Chondrocyte (in vitro differentiated cells): ENCODE measurements at places on chromosomes 1 and 21. TPM values are rescaled to one million over a fixed set of nuclear protein-coding genes. Genes with fewer than 3 reads are reported as not detected.

ST3GAL3 gene
- 15.2 to 28.7 TPM (median 17.0 TPM) in 3 replicates for total RNA-seq

NBPF3 gene
- total RNA-seq: 15.0 to 18.5 TPM (median 16.3 TPM) in 3 replicates

CLDN17 gene
- not detected in 3 replicates for total RNA-seq

INTS11 gene
- total RNA-seq: 67.3 to 87.0 TPM (median 73.8 TPM) in 3 replicates

DAB1 gene
- total RNA-seq: 0.12 TPM in 1 of 3 replicates, not detected in the others

LRRC39 gene
- 1.00 to 1.3 TPM in 2 of 3 replicates, not detected in the other for total RNA-seq

CLEC20A gene
- not detected in 3 replicates for total RNA-seq

FNBP1L gene
- 46.8 to 48.3 TPM (median 47.3 TPM) in 3 replicates for total RNA-seq

CD1D gene
- not detected in 3 replicates for total RNA-seq

FAAH gene
- 7.0 to 15.0 TPM (median 14.1 TPM) in 3 replicates for total RNA-seq

TENT5C gene
- 0.20 to 0.41 TPM (median 0.21 TPM) in 3 replicates for total RNA-seq

GPX7 gene
- total RNA-seq: 43.7 to 83.8 TPM (median 82.9 TPM) in 3 replicates

- no peak for DNase-seq
Observed at GRCh38 chr1:199058281-199058680, 419.4 kb downstream of the PTPRC start.

DNA sequence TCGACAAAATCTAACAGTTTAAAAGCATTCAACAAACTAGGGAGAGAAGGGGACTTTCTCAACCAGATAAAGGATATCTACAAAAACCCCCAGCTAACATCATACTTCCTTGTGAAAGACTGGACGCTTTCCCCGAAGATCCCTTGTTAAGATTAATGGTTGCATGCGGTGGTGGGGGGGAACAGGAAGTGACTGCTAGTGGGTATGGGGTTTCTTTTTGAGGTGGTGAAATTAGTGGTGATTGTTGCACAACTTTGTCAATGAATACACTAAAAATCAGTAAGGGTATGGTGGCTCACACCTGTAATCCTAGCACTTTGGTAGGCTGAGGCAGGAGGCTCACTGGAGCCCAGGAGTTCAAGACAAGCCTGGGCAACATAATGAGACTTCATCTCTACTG lies 26.9 kb upstream of the EYA3 start:
- no peak for DNase-seq

GRCh38 chr1:94031154-94031553 lies 89.8 kb downstream of the ABCA4 start:
- no peak for DNase-seq

- DNase-seq: no peak
Observed at GRCh38 chr1:39102537-39103327, 76.6 kb downstream of the NDUFS5 start.

DNA sequence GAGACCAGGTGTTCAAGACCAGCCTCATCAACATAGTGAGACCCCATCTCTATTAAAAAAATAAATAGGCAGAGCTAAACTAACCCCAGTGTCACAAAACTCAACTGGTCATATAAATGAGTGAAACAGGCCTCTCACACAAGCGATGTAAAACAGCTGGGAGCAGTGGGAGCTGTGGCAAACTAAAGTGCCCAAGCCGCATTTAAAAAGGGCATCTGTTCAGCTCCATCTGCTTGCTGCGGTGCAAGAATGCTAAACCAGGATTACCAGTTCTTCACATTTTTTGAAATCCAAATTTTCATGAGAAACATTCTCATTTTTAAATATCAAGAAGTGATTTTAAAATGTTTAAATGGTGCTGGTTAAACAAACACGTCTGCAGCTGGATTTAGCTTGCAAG lies 50.0 kb upstream of the WNT2B start:
- no peak for DNase-seq

GRCh38 chr21:38917043-38917774 lies 111.5 kb downstream of the ETS2 start:
- no peak for DNase-seq

GRCh38 chr1:182889997-182890396 lies 50.9 kb downstream of the DHX9 start:
- DNase-seq: no peak

DNA sequence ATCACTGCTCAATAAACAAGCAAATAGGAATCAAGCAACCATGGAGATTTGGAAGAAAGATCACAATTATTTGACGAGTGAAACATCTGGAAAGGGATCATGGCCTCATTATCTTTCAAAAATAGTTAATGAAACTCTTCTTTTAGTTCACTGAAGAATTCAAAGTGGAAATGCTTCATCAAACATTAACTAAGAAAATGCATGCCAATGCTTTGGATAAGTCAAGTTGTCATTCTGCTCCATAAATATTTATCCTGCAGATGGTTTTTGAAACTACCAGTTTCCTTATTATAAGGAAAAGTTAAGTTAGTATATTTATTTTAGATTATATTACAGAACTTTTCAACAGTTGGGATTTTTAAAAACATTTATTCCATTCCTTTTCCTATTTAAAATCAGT lies 206.5 kb upstream of the ADGRL2 start:
- DNase-seq: no peak

DNA sequence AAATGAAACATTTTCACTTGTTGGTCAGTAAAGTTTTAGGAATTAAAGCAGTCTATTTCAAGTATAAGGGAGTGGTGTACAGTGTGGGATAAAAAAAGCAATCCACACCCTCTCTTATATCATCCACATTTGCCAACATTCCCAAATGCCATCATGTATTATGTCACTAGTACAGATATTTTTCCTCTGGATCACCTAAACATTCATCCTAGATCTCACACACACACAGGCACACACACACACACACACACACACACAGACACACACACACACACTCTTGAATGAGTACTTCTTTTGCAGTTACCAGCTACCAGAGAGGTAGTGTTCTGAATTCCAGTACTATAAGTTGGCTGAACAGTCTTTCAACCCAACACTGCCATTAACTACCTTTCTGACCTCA lies 1369.1 kb upstream of the ADGRL4 start:
- no peak for DNase-seq

DNA sequence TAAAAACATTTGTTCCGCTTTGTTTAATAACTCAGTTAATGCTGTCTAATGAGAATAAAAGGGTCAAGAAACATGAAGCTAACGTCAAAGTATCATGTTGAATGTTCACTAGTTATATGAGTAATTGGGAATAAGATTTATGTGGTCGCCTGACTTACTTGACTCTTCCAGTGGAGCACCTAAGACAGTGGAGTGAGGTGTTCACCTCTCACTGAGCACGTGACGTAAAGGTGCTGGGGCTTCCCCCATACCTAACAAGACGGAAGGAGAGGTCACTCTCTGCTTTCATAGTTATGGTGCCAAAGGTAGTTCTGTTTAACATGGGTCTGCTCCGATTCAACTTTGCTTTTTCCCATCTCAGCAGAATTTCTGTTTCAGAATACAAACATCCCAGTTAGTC lies 686 bp downstream of the KMO start:
- no peak for DNase-seq

GRCh38 chr1:205310976-205311704 lies 10.4 kb downstream of the NUAK2 start:
- no peak for DNase-seq

DNA sequence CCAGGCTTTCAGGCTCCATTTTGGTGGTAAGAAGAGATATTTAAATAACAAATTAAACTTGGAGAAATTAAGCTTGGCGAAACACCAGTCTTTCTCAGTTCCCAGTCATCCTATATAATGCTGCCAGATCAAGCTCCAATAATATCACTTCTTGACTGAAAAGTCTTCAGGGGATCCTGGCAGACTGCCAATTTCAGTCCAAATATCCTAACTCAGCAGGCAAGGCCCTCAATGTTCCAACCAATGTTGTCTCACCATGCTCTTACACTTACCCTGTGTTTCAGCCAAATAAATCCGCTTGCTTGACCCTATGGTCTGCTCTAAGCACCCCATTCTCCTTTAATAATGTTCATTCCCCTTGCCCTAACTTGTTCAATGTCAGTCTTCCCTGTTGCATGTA lies 39.9 kb upstream of the BCL10 start:
- no peak for DNase-seq

GRCh38 chr1:15400627-15401026 lies 9.1 kb upstream of the EFHD2 start:
- DNase-seq: no peak

DNA sequence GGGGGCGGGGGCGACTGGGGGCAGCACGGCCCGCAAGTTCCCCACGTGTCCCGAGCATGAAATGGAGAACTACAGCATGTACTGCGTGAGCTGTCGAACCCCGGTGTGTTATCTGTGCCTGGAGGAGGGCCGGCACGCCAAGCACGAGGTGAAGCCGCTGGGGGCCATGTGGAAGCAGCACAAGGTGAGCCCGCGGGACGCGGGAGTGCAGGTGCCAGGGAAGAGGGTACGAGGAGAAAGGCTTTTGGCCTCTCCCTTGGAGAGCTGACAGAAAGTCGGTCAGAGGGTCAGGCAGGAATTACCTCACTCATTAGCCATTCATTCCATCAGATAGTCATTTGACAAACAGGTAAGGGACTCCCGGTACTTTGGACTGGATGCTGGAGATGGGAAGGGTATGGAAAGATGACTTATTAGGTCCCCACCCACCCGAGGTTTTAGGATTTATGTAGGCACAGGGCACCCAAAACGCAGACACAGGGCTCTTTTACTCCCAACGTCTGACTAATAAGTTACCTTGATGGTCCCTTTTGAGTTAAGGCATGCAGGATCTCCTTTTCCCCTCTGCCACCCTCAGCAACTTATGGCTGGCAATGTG lies 2.1 kb downstream of the TRIM67 start:
- DNase-seq: no peak

DNA sequence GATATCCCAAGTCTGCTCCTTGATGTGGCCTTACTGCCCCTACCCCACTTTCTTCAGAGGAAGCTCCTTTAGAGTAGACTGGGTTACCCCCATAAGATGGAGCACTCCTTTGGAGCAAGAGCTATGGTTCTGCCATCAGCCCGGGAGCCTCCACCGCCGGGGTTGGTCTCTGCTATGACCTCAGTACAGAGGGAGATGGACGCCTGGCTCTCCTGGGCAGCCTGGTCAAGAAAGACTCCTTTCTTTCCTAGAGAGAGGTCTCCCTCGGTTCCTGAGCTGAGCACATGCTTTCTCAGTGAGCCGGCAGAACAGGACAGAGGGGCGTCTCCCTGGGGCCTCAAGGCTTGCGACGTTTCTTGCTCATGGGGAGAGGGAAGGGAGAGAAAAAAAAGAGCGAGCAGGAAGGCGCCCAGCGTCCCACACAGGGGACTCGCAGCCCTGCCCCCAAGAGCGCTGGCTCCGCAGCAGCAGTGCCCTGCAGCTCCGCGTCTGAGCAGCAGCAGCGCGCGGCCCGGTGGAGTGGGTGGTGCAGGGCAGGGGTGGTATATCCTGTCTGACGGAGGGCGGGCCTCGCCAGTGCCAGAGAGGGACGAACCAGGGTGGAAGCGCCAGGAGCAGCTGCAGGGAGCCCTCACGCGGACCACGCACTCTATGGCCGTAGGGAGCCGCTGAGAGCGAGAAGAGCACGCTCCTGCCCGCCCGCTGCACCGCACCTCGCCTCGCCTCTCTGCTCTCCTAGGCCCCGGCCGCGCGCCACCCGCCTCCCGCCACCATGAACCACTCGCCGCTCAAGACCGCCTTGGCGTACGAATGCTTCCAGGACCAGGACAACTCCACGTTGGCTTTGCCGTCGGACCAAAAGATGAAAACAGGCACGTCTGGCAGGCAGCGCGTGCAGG lies at the start of gene PKP1:
Gene PKP1 (plus strand): TSS at position 576 of the 899 bp plus-strand sequence. CDS start 197 bp downstream, at position 773.
- DNase-seq: no peak

DNA sequence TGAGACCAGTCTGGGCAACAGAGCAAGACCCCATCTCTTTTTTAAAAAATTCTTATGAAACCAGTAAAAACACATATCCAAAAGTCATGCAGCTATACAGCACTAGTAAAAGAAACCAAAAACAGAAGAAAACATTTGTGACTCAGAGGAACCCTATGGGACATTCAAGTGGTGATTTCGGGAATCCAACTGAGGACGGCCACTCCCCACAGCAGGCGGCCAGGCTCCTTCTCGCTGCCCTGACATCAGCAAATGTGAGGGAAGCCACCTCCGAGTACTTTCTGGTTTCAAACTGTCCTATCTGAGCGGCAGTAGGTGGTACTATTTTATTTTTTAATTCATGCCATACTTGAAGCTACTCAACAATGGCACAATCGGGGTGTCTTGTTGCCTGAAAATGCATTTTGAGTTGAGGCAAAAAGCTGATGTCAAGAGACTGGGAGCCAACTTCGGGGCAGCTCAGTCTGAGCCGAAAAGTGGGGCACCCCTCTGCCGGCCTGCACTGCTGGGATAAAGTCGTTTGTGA lies 3.3 kb downstream of the SUMO3 start:
- DNase-seq: no peak

- no peak for DNase-seq
Observed at GRCh38 chr1:29880556-29880955, 644.2 kb downstream of the PTPRU start.

- no peak for DNase-seq
Observed at GRCh38 chr1:163408262-163408661, 86.5 kb downstream of the NUF2 start.

DNA sequence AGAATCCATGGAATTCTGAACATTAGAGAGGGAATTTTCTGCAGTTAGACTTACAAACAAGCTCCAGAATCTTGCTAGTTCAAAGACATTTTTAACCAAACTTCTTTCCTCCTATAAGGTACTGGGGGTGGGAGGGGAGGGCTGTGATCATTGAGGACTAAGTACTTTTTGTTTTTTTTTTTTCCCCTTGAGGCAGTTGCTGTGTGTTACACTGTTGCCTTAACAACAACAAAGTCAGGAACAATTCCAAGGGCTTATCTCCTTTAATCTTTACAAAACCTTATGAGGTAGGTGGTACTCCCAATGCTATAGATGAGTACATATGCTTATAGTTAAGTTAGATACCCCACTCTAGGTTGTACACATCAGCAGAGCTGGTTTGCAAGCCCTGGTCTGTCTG lies 62.9 kb downstream of the PPP1R12B start:
- DNase-seq: no peak

GRCh38 chr1:119924948-119925898 lies 28.9 kb upstream of the ADAM30 start:
- no peak for DNase-seq

DNA sequence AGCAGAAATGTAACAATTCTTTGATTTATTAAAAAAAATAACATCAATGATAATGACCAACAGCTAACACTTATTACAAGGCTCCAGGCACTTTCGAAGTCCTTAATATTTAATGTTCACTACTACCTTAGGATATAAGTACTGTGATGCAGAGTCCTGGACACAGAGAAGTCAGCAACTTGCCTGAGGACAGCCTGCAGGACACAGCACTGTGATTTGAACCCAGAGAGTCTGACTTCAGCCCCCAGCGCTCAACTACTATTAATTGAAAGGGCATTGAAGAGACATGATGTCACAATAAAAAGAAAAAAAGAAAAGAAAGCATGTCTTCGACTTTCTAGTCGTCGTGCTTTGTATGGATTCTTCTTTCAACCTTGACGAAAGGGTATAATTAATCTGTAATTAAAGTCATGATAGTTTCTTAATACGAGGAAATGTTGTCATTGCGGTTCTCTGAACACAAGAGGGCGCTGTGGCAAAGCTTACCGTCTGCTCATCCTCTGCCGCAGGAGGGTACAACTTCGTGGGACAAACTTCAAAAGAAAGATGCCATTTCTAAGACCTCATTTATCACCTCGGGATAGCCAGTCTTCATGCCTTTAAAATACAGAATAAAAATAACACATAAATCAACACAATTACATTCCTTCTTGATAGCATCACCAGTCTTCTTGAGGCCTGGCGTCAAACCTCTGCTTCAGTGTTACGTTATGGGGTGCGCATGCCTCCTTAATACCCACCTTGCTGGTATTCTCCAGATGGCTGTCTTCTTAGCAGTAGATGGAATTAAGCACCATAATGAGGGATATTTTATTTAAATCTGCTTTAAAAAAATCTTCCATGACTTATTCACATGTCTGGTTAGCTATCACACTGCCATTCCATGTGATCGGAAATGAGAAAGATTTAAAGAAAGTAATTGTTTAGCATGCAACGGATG lies 240.1 kb downstream of the DISC1 start:
- no peak for DNase-seq

- no peak for DNase-seq
Observed at GRCh38 chr1:26677306-26678115, 18.3 kb upstream of the ARID1A start.
